ENCODE measurements at places on chromosomes 6 and 20.

DNA sequence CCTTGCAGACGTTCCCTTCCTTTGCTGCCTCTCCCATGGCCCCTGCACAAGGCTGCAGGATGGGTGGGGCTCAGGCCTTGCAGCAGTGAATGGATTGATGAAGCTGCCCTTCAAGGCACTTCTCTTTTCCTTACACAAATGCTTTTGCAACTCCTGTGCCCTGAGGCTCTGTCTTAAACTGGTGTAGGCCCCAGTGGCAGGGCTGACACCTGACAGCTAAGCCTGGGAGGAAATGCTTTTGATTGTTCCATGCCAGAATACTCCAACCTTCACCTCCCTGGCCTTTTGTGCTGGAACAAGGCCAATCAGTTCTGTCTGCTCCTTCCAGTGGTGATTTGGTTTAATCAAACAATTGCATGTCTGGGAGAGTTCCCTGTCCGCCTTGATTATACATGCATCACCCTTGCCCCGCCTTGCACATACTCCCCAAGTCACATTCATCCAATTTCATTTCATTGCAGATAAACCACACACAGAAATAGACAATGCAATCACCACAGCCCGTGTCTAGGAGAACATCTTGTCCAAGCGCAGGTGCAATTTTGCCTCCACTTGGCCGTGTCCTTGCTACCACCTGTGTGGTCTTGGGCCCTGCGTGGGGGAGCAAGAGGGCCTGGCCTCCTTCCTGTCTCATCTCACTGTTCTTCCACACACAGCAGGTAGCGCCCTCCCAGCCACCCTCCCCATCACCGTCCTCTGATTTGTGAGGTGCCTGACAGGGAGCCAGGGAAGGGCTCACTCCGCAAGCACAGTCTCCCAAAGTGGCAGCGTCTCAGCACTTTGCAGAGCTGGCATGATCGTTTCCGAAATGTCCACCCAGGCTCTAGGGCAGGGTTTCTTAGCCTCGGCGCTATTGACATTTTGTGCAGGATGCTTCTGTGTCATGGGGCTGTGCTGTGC is 120.4 kb downstream of the CDH26 start:
- DNase-seq, result no peak

- no peak for DNase-seq
Observed at GRCh38 chr6:139927742-139928305, 553.4 kb upstream of the CITED2 start.

DNA sequence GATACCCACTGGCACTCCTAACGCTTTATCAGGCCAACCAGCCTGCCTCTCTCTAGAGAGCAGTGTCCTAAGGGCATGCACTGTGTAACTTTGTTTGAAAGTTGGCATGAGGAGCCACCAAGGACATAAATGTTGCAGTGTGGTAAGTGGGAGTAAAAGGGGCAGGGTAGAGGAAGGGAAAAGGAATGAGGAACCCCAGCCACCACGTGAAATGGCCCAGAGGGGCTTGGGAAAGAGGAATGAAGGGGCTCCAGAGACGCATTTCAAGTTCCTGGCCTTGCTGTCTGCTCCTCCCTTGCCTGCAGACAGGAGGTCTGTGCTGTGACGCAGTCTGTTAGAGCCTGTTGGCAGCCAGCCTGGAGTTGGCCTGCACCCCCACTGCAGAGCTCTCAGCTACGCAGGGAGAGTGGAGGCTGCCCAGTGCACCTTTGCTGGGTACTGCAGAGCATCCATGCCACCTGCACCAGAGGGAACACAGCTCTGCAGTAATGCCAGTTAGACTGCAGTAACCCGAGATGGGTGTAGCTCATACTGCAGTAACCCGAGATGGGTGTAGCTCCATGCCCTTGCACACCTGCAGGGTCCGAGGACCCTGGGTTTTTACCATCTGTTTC is 86.8 kb upstream of the SNAP25 start:
- peak; percentile 69 for DNase-seq

- DNase-seq, result no peak
Observed at GRCh38 chr20:43781215-43781614, 54.4 kb upstream of the GTSF1L start.

GRCh38 chr6:6843057-6843627 is 254.6 kb downstream of the LY86 start:
- no peak for DNase-seq

DNA sequence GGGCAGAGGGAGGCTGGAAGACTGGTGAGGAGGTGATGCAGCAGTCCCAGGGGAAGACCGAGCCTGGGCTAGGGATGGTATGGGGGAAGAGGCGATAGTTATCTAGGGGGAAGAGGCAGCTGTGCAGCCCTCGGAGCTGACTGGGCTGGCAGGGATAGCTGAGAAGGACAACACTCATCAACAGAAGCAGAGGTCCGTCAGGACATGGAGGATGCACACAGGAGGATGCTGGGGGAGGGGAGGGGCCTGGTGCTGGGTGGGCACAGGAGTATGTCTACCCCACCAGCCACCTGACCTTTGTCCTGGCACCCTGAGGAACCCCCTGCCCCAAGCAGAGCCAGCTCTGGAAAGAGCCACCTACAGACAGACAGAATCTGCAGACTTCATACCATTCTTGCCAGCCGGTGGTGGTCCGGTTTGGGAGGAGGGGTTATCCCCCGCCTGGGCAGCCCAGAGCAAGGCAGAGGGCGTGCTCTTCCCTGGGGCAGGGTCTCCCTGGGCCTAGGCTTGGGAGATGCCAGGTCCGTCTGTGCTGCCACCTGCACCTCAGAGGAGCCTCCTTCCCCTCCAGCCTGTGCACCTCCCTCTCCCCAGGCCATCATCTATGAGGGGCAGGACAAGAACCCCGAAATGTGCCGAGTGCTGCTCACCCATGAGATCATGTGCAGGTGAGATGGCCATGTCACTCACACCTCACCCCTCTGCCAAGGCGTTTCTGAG is 14.9 kb downstream of the EBF4 start:
- no peak for DNase-seq

- no peak for DNase-seq
Observed at GRCh38 chr6:53691252-53691651, 25.7 kb upstream of the KLHL31 start.

DNA sequence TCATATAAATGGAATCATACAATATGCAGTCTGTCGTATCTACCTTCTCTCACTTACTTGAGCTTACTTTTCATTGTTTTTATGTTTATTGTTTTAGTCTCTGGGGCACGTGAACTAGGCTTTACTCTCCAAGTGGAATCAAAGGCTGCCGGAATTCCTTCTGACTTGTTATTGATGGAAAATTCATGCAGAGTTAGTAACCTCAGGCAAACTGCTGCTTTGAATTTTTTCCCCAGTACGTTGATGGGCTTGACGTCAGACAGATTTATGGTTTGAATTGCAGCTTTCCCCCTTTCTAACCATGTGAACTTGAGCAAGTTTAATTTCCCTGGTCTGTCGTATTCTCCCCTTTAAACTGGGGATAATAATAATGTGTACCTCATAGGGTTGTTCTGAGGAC is 68.6 kb downstream of the ZDHHC14 start:
- no peak for DNase-seq

DNA sequence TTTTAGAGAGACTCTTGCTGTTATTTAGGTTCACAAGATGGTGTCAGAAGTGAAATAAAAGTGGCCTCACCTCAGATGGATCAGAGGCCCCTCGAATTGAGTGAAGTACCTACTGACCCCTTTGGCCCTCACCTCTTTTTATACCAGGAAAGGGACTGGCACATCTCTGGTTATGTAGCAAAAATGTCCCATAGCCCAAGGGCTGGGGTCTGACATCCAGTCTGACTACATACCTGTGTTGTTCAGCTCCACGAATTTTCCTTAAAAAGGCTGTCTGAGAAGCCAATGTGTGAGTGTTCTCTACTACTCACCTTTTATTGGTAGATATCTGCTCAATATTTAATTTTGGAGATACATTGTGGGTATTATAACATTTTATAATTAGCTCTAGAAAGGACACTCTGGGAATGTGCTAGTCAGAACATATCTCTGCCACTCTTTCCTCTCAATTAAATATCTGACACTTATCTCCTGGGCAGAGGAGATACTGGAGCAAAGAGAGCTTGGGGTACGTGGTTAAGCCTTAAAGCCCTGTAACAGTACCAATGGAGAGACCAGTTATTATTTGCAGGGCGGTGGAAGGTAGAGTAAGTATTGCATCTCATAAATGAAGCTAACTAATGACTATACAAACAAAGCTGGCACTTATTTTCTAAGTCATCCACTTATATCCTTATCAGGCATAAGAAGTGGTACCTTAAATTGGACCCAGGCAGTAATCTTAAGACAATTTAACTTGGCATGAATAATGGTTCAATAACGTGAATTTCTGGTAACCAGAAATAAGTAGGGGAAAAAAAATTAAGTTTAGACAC is 20.0 kb upstream of the IL22RA2 start:
- no peak for DNase-seq

DNA sequence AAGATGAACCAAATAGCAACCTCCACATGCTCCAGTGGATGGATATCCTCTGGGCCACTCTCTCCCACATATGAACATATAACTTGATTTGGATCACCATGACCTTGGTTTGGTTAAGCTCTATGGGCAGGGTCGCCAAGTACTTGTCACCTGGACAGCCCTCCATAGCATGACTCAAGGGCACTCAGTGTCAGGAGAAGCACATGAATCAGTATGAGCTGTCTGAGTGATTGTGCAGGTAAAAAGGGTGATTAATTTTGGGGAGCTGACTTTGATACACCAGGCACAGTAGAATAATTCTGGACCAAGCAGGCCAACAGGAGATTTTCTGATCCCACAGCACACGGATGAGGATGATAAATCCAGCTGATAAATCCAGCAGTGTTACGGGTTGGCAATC is 74.4 kb downstream of the OPRM1 start:
- no peak for DNase-seq

DNA sequence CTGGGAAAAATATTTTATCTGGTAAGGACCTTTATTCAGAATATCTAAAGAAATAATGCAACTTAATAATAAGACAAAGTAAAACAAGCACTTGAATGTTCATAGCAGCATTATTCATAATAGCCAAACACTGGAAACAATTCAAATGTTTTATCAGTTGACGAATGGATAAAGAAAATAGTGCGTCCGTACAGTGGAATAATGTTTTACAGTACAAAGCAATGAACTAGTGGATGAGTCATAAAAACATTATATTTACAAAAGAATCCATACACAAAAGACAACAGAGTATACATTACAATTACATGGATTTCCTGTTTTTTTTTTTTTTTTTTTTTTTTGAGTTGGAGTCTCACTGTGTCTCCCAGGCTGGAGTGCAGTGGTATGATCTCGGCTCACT is 12.7 kb downstream of the SMAP1 start:
- no peak for DNase-seq

GRCh38 chr6:106077170-106077569 is 9.0 kb upstream of the PRDM1 start:
- no peak for DNase-seq

DNA sequence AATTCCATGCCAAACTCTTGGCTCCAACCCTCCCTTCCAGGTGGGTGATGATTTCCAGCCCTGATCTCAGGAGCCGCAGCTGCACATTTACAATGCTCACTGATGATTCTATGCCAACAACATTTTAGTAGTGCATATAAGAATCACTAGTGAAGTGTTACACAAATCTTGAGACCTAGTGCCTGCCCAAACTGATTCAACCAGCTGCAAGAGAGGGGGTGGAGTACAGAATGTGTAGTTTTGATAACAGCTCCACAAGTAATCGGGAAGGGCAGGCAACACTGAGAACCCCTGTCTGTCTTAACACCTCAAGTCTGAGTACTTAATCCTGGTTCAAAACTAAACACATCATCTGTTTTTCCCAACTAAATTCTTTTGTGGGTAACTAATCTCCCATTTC is 91.7 kb downstream of the PRDM1 start:
- no peak for DNase-seq

GRCh38 chr6:79712144-79712543 is 81.0 kb downstream of the SH3BGRL2 start:
- no peak for DNase-seq

- no peak for DNase-seq
Observed at GRCh38 chr6:146542881-146543210, 787 bp upstream of the RAB32 start.

- DNase-seq, result no peak
Observed at GRCh38 chr20:34557936-34558319, 590 bp upstream of the MAP1LC3A start.

DNA sequence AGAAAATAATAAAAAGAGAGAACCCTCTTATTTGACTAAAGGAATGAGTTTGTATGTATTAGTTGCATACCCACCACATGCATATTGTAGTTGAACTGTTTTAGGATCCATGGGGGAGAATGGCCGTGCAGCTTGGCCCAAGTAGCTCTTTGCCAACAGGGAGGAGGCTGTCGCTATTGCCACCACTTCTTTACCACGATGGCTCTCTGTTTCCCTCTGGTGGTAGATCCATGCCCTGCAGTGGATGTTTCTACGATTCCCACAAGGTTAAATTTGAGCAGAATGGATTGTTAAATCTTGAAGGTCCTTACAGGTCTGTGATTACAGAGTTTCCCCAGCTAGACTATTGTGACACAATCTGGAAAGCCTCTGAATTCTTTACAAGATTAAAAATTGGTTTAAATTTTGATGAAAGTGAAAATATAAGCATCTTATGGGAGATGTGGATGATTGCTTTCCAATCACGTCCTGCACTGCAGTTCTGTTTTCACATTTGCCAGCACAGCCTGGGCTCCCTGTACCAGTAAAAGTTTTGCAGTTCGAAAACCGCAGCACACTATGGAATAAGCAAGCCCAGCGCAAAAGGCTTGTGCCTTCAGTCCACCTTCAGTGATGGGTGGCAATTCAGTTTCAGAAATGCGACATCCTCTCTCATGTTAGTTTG is 34.4 kb upstream of the FNDC1 start:
- peak; percentile 70 for DNase-seq

DNA sequence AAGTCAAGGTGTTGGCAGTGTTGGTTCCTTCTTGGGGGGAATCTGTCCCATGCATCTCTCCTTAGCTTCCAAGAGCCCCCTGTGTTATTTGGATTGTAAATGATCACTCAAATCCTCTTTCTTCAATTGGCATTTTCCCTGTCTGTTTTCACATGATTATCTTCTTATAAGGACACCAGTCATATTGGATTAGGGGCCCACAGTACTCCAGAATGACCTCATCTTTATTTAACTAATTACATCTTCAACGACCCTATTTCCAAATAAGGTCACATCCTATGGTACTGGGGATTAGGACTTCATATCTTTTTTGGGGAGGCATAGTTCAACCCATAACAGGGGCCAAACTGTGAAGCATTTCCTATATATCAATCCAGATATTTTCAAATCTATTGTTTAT is 57.3 kb downstream of the PTPRA start:
- DNase-seq, result no peak

GRCh38 chr6:135006386-135006914 is 48.2 kb downstream of the HBS1L start:
- no peak for DNase-seq

- DNase-seq, result no peak
Observed at GRCh38 chr20:41592516-41593216, 25.5 kb downstream of the CHD6 start.

GRCh38 chr6:71420095-71420692 is 131.6 kb downstream of the OGFRL1 start:
- peak; percentile 80 for DNase-seq

Data from tibial artery (tissue), 4 donors.